ENCODE measurements at places on chromosomes 13 and 19. TPM values are rescaled to one million over a fixed set of nuclear protein-coding genes. Genes with fewer than 3 reads are reported as not detected.

ZNF135 gene
- total RNA-seq, result not detected

ZNF568 gene
- total RNA-seq, result 1.4 TPM

LYPD3 gene
- total RNA-seq, result 0.58 TPM

PODNL1 gene
- 1.4 TPM for total RNA-seq

ANKLE1 gene
- total RNA-seq, result 0.72 TPM

RGL3 gene
- total RNA-seq, result 2.7 TPM

OR7C1 gene
- total RNA-seq, result not detected

PROZ gene
- total RNA-seq, result not detected

RFXAP gene
- total RNA-seq, result 1.2 TPM

KRTDAP gene
- not detected for total RNA-seq

IGFL2 gene
- total RNA-seq, result 0.63 TPM

VSTM2B gene
- not detected for total RNA-seq

ZNF99 gene
- total RNA-seq, result not detected

OPA3 gene
- 12.6 TPM for total RNA-seq

KIR2DL4 gene
- total RNA-seq, result not detected

OR7D2 gene
- total RNA-seq, result not detected

ZNF304 gene
- total RNA-seq, result 2.4 TPM

CATSPERD gene
- not detected for total RNA-seq

U2AF1L4 gene
- 27.3 TPM for total RNA-seq

ZNF677 gene
- not detected for total RNA-seq

TPTE2 gene
- total RNA-seq, result not detected

ZNF726 gene
- total RNA-seq, result 0.77 TPM

FFAR2 gene
- total RNA-seq, result not detected

TMEM91 gene
- 3.4 TPM for total RNA-seq

CEACAM16 gene
- total RNA-seq, result not detected

ZNF229 gene
- 2.9 TPM for total RNA-seq

ICAM3 gene
- total RNA-seq, result 10.2 TPM
